Suprapubic skin (tissue), 4 donors: ENCODE measurements at places on chromosomes 7 and 10. TPM values are rescaled to one million over a fixed set of nuclear protein-coding genes. Genes with fewer than 3 reads are reported as not detected.
A peak's percentile ranks its signal among the peaks of the same experiment; 100 is the strongest.

DNA sequence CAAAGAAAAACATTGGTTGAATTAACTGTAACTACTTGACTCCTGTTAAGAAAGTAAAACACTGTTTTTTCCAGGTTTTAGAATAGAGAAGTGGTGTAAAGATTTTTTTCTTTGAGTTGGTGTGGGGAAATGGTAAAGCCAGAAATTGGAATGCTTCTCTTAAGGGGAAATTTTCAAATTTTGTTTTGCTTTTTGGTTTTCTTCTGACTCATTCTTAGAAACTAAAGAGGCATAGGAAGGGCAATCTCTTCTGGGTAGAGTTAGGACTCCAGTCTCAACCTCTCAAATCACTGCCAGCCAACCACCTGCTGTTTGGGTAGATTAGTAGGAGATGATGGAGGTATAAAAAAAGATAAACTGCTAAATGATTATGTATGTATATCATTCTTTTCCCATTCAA is 47.7 kb upstream of the STRIP2 start:
- no peak for DNase-seq

- peak; percentile 62 for DNase-seq
These were observed 11.9 kb downstream of the ZCCHC24 start for GRCh38 chr10:79433324-79434222.

The TEX47 gene
- total RNA-seq: not detected

The RPP30 gene
- total RNA-seq: 38.1 TPM

GRCh38 chr7:121872831-121873288 is at the start of gene PTPRZ1:
PTPRZ1 (plus strand) TSS chr7:121873161; CDS start chr7:121873500, 339 bp downstream.
- DNase-seq: peak; percentile 59
